ENCODE measurements at places on chromosomes 1 and 21.

GRCh38 chr1:199545780-199546179 is 481.7 kb upstream of the NR5A2 start:
- no peak for DNase-seq

DNA sequence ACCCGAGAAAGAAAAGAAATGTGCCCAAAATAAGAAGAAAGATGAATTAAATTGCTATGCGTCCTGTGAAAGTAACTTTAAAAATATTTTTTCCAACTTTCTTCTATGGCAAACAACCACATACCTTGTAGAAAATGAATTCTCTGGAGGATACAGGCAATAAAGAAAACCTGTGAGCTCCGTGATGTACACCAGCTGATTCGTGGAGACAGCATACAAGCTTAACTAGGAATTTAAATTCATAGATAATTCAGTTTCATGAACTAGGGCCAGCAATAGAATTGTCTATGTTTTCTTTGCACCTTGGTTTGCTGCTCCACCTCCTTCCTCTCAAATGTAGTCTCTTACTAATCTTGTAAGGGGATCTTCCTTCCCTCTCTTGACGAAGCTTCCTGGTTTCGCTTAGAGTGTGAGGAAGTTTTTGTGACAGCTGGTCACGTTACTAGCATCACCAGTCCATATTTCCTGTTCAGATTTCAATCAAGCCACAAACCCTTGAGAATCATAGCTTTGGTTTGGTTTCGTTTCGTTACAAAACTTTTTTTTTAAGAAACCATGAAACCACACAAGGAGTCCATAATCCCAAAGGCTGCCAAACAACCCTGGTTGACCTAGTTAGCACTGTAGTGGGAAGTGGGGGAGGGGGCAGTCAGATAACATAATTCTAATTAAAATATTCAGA is 35.8 kb downstream of the GREM2 start:
- DNase-seq, result no peak

- DNase-seq, result no peak
Observed at GRCh38 chr1:14910984-14911721, 242.4 kb upstream of the TMEM51 start.

- DNase-seq, result no peak
Observed at GRCh38 chr1:23845163-23845562, 19.9 kb upstream of the HMGCL start.

DNA sequence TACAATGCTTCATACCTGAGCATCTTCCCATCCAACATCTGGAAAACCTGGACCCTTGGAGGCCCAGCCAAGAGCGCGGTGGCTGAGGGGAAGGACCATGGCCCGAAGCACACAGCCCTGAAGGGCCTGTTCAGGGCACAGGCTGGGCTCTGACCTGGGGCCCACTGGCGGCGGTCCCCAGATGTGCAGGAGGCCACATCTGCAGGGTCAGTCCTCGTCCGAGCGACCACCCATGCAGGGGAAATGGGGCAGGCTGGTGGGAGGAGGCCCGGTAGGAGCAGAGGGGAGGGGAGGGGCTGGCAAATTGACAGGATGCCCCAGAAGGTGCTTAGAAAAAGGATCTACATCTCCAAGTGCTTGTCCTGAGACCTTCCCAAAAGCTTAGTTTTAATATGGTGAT is 59.9 kb downstream of the DISP3 start:
- DNase-seq, result no peak

GRCh38 chr1:202631076-202631923 is 79.0 kb downstream of the SYT2 start:
- DNase-seq, result no peak

All from SHP77 (cell line).